Vein endothelial cell (primary cell): ENCODE measurements at places on chromosomes 7 and 10. TPM values are rescaled to one million over a fixed set of nuclear protein-coding genes. Genes with fewer than 3 reads are reported as not detected.

ADARB2 gene
- under 0.01 TPM in 1 of 2 replicates, not detected in the other for total RNA-seq

ATP6V0A4 gene
- total RNA-seq, result 0.33 and 0.38 TPM in 2 replicates

OR2A12 gene
- not detected in 2 replicates for total RNA-seq

TNS3 gene
- 16.0 and 19.6 TPM in 2 replicates for total RNA-seq
